ENCODE measurements at places on chromosomes 6 and 20.

DNA sequence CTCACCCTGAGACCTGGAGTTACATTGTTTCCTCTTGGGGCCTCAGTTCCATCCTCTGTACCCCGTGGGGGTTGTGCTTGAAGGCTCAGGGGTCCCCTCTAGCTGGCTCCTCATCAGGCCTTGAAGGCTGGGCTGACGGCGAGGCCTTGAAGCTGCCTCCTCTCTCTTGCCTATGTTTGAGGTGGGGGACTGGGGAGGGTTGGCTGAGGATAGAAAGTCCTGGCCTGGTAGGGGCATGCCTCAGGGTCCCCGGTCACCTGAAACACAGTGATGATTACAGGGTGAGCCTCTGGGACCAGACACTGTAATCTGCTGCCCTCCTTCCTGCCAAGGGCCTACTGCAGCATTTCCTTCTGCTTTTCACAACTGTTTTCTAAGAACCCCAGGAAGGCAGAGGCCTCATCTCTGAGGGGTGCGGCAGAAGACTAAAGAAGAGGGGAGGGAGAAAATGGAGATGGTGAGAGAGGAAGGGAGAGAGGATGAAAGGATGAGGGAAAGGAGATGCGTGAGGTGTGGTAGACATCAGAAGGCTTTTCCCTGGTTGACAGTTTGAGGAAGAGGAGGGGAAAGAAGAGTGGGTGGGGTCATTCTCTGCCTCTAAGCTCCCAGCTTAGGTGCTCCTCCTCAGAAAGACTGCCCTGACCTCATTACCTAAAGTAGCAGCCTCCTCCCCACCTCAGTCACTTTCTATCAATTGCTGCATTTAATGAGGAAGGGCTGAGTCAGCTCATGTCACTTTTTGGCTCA, 29.7 kb downstream of the VEGFA start:
- no peak for DNase-seq

DNA sequence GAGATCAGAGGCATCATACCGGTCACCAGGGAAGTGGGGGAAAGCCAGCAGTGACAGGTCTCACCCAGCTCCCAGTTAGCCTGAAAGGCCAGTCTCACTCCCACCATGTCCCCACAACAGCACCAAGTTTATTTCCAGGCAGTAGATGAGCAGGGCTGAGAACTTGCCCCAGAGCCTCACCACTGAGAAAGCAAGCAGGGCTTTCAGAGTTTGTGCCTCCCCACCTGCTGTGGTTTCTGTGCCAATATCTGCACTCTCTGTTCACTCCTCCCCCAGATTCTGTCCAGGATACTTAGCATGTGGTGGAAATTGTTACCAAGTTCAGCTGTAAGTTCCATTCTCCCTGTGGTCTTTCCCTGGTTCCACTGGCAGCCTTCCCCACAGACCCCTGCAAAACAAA, 255.0 kb upstream of the HTR1E start:
- no peak for DNase-seq

DNA sequence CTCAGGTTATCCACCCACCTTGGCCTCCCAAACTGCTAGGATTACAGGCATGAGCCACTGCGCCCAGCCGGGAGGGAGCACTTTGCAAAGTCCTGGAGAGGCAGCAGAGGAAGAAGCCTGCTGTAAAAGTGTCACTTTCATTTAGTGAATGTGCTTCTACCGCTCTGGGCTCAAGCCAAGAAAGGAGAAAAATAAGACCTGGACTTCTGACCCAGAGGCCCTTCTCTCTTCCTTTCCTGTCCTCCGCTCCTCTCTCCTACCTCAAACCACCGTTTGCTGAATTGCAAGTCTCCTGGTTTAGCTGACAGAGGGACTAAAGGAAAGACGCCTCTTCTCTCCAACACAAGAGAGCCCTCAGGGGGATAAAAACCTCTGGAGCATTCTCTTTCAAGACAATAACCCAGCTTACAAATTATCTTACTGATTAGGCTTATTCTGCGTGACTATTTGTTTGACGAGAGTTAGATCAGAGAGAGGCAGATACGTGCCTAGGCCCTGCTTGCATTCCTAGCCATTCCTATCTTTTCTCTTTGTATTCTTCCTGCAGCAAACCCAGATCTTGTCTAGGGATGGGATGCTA, 84.2 kb upstream of the SLC22A23 start:
- no peak for DNase-seq

GRCh38 chr6:7671581-7671980, 54.3 kb upstream of the BMP6 start:
- DNase-seq = no peak

GRCh38 chr6:43393602-43394001, 24.2 kb upstream of the ZNF318 start:
- DNase-seq = no peak

DNA sequence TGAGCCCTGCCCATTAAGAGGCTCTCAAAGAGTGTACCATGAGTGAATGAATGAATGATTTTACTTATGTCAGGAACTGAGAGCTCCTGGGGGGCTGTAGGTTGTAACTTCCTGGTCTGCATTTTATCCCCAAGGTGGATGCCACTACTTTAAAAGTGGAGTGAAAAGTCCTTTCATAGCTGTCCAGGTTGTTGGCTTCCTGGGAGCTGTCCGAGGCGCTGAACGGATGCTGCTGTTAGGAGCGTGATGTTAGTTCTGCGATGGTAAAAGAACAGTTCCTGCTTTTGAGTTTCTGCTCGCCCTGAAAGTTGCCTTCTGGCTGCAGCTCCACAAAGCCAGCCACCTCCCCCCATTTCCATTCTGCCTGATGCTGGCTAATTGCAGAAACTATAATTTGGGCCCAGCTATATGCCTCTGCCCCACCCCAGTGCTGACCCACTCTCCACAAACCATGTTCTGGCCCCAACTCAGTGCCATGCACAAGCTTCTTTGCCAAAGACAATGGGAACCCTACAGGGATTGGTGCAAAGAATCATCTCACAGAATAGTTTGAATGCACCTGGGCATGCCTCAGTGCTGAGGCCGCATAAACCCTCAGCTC, 330.9 kb upstream of the CDH4 start:
- DNase-seq = no peak

DNA sequence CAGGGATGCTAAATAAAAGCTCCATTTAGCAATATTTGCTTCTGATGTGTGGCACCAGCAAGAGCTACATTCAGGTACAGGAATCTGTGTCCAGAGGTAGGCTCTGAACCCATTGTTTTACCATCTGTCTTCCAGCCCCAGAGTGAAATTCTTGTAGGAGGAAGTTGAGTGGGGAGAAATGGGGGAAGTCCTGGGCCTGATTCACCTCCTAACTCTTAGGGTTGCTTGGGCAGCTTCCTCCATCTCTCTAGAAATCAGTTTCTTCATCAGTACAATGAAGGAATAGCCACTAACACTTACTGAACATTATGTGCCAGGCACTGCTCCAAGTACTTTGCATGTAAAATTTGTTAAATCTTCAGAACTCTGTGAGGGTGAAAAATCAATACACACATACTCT, 35.1 kb upstream of the TSPYL1 start:
- DNase-seq = no peak

All from activated naive CD8-positive, alpha-beta T cell treated with anti-CD3 and anti-CD28 coated beads, Interleukin-2, amount 50 U/mL, for 16 hours (primary cell).